ENCODE measurements at places on chromosomes 5 and 9.

- DNase-seq, result no peak
Measured at GRCh38 chr9:98410185-98410697, 154.8 kb upstream of the TBC1D2 start.

DNA sequence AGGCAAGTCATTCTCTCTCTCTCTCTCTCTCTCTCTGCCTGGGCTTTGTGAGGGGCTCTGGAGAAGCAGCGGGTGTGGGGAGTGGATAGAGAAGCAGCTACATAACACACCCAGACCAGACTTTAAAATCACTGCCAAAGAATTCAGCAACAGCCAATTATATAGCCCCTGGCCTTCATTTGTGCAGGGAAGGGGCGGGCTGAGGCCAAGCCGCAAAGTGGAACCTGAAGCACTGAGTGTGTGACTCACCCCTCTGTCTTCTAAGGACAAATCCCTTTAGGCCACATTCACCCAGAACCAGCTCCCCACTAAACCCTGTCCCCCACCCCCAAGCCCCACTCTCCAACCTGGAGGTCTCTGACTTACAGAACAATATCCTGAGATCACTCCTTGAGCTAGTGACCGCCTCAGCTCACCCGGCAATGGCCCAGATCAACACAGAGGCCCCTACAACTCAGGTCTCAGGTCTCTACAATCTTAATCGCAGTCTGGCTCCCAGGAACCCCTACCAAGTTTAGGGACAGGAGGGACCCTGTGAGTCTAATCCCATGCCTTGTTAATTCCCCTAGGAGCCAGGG is 6.0 kb downstream of the B4GALT1 start:
- DNase-seq, result no peak

DNA sequence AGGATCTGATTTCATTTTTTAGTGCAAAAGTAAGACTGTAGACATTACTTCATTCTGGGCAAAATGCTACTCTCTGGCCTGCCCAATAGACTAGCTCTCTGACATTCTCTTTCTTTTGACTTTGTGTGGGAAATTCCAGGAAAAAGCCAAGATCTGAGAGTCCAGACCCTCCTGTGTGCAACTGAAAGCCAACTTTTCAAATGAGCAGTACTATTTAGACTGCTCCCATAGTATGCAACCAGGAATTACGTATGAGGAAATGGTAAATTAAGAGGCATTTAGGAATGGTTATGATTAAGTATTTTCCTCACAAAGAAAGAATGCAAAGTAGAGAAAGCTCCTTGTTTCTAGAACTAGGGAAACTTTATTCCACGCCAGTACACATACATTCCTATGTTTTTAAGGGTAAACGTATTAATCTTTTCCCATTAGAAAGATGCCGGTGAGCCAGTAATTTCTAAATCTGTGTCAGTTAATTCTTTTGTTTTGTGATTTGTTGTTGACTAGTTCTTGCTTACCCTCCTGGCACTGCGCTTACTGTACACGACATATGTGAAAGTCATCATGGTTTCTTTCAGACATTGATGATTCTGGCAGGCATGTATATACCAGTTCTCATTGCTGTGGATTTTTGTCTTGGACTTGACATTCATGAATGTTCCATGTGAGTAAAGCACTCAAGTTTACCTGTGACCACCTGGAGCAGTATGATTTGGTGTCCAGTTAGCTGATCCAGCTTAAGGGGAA is 56.0 kb downstream of the AOPEP start:
- no peak for DNase-seq

- DNase-seq, result no peak
Measured at GRCh38 chr9:129946246-129946995, 96.6 kb downstream of the FNBP1 start.

GRCh38 chr9:61666849-61667371 is 477.1 kb downstream of the SPATA31A7 start:
- DNase-seq, result no peak

- DNase-seq, result no peak
Measured at GRCh38 chr5:177538876-177539275, 15.5 kb downstream of the FAM193B start.

DNA sequence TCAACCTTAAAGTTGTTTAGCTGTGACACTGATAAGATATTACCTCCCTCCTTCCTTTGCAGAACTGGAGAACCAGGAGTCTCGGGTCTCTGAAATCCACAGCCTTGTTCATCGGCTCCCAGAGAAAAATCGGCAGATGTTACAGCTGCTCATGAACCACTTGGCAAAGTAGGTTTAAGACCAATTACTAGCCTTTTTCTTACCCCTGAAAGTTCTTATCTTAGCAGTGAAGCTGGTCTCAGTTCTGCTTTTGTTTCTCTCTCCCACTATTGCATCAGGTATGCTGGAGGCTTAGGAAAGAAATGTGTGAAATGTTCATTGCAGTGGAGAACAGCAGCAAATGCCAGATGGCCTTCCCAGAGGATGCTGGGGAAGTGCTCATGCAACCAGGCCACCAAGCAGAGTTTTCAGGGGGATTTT is 287.4 kb downstream of the ARHGAP26 start:
- DNase-seq, result no peak

- DNase-seq, result no peak
Measured at GRCh38 chr5:145854651-145855258, 18.1 kb downstream of the GRXCR2 start.

DNA sequence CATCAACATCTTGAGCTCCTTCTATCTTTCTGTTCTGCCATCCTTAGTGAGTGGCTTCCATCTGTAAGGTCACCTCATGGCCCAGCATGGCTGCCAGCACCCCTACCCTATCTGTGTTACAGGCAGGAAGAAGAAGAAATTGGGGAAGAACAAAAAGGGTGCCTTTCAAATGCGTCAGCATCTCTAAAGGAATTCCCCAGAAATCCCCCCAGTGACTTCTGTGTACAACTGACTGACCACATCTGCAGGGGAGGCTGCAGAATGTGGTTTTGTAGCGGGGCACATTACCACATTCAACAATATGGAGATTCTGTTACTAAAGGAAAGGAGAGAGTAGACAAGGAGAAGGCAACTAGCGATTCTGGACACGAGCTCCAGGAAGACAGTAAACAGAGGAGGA is 40.1 kb downstream of the ALG2 start:
- DNase-seq, result no peak

GRCh38 chr5:80033513-80033912 is 1.6 kb upstream of the THBS4 start:
- no peak for DNase-seq

- no peak for DNase-seq
Measured at GRCh38 chr5:107396351-107396690, 274.4 kb downstream of the EFNA5 start.

DNA sequence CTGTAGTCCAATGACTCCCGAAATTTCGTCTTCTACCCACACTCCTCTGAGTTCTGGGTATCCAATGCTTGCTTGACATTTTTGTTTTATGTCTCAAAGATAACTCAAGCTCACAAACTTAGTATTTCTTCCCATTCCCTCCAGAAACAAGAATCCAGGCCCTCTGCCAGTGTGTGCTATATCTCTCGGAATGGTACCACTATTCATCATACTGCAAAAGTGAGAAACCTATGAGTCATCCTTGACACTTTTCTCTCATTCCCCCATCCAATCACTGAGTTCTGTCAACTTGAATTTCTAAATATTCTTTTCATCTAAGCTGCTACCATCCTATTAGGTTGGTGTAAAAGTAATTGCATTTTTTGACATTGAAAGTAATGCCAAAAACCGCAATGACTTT is 9.8 kb downstream of the SLC12A2 start:
- DNase-seq, result no peak

DNA sequence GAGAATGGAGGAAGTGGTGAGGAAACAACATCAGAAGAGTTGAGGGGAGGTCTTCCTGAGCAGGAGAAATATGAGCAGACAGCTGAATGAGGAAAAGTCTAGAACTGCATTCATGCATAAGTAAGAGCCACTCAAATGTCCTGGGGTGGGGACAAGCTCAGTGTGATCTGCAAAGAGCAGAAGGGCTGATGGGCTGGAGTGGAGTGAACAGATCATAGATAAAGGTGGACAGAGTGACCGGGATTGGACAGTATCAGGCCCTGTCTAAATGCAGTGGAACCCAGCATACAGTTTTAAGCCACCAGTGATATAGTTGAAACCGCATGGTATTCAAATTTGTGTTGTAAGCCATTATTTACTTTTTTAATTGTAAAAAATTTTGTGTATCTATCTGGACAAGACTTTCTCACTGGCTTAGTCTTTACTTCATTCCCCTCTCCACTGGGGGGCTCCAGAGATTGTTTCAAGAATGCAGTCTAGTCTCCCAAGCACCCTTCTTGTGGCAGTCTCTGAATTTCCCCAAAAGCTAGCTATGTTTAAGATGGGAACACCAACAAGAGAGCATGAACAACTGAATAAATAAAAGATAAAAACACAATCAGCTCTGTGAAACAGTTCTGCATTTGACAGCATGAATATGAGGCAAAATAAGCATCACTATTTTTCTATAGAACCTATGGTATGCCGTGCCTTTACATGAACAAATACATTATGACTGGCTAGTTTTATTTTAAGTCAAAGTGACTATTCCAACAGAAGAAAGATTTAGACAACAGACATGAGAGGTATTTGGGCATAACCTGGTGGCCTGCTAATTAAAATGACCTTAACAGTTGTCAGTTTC is 10.7 kb upstream of the STK32A start:
- DNase-seq, result no peak

DNA sequence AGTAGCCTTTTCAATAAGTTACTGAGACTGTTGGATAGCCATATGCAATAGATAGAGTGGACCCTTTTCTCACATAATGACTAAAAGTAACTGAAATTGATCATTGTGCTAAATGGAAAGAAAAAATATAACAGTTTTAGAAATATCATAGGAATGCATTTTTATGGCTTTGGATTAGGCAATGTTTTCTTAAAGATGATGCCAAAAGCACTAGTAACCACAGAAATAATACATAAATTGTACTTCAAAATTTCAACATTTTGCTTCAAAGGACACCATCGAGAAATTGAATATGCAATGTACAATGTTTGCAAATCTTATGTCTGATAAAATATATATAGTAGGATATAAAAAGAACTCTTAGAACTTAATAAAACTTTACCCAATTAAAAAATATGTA is 1267.5 kb upstream of the CDH9 start:
- DNase-seq, result no peak

DNA sequence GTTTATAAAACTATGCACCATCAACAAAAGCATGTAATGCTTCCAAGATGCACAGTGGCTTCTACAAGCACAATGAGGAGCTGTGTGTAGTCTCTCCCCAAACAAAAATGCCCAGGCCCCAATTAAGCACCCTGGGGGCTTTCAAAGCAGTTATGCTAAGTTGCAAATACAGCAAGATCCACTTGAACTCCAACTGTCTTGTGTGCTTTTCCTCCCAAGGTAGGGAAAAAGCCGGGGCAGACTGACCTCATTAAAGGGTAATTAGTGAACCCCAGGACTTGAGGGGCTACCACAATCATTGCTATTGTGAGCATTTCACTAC is 13.1 kb downstream of the ZNF608 start:
- DNase-seq, result no peak

Measured in cortex of kidney (tissue), 1 donor.